ENCODE measurements at places on chromosomes 13 and 19.
A peak's percentile ranks its signal among the peaks of the same experiment; 100 is the strongest.

- peak; percentile 71 for DNase-seq
These were observed 236.6 kb upstream of the MAB21L1 start for GRCh38 chr13:35712907-35713761.

DNA sequence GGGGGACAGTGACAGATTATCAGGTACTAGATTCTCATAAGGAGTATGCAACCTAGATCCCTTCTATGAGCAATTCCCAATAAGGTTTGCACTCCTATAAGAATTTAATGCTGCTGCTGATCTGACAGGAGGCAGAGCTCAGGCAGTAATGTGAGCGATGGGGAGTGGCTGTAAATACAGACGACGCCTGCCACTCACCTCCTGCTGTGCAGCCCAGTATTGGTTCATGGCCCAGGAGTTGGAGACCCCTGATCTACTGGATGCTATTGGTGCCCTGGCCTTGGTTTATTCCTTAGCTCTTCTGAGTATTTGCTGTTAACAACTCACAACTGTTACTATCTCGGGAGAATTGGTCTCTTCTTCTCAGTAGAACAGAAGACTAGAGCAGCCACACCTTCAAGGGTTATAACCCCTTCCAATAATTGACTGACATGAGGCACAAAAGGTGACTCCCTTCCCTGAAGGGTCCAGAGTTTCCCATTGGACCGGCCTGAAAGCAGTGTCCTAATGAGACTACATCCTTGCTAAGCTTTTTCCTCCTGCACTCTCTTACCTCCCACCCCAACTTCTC lies 35.0 kb upstream of the RBM26 start:
- no peak for DNase-seq

GRCh38 chr19:39297931-39298634 lies 1.9 kb downstream of the IFNL1 start:
- DNase-seq = no peak

DNA sequence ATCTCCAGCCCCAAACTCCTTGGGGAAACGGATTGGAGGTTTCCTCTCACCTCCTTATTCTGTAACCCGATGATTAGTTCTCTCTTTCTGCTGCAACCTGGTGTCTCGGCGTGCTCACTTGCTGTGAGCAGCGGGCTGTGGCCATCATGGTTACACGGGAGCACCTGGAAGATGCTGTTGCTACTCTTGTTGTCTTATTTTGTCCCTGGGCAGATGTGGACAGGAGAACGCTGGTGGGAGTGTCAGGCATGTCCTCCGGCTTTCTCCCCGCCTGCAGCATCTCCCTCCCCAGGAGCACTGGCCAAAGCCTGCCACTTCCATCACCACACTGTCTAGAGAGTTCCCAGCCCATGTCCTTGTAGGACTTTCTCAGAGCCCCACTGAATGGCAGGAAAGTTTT lies 211.8 kb upstream of the ZNF536 start:
- DNase-seq = no peak

- DNase-seq = no peak
These were observed 6.2 kb downstream of the MIER2 start for GRCh38 chr19:338421-338820.

DNA sequence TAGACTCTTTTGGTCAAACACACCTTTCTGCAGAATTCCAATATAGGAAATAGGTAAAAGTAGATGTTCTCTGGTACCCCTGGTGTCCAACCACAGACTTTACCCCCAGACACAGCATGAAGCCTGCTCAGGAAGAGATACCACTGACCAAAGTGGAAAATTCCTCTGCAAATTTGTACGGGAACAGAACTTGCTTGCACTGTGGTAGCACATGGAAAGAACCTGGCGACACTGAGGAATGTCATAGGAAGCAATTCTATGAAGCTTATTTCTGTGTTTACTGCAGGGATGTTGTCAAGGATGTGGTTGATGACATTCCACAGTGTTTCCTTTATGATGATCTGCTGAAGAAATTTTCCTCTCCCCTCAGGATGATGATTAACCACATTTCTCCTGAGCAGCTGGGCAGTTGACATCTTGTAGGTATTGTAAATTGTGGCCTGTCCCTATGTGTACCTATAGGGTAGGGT lies 48.9 kb upstream of the TNFSF11 start:
- DNase-seq = no peak

GRCh38 chr19:48398375-48399235 lies 5.1 kb downstream of the GRIN2D start:
- peak; percentile 85 for DNase-seq

DNA sequence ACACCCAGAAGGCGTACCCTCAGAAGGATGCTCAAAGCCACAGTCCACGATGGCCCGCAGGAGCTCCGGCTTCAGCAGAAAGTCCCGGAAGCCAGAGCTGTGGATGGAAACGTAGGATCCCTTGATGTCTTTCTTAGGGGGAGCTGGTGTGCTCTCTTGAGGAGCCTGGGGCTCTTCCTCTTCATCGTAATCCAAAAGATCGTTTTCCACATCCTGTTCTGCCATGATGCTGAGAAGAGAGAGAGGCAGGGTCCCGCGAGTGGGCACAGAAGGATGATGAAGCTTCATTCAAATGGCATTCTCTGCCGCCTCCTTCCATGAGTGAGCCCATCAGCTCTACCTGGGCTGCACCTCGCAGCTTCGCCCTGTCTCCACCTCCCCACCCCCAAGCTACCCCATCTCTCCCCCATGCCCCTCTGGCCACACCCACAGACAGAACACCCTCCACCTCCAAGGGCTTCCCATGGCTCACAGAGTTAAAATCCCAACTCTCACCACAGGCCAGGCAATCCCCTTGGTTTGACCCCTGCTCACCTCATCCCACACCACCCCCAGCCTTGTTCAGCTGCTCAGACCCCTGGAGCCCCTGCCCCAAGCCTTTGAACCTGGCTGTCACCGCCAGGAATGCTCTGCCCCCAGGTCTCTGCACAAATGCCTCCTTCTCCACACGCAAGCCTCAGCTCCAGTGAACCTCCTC lies 6.0 kb downstream of the DDX39A start:
- DNase-seq = no peak

DNA sequence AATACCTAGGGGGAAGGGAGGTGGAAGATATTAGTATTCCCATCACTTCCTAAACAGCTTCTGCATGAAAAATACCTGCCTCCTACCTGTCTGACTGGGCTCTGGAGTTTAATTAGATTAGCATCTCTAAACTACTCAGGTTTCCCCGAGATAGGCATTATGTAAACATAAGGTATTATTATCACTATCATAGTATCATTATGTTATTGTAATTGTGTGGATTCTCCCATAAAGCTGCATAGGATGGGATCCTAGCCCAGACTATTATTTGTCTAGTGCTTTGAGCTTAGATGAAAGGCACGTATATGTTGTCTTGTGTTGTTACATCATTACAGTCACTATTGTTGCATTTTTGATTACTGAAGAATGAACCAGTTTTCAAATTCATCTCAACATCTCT lies 115.2 kb upstream of the SOX21 start:
- no peak for DNase-seq

DNA sequence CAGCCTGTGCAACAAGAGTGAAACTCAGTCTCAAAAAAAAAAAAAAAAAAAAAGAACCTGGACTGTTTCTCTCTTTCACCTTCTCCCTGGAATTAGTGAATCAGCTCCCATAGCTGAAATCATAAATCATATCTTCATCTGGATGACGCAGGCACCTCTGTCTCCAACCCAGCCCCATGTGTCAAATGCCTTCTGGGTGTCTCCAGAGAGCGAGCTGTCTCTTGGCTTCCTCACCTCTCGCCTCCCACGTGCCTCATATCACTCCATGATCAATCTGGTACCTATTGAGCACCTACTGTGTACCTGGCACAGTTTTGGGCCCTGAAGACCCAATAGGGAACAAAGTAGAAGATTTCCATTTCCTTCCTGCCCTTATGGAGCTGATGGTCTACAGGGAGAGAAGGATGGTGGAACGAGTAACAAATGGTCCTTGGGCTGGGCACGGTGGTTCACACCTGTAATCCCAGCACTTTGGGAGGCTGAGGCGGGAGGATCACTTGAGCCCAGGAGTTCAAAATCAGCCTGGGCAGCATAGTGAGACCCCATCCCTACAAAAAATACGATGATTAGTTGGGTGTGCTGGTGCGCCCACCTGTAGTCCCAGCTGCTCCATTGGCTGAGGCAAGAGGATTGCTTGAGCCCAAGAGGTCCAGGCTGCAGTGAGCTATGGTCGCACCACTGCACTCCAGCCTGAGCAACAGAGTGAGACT lies 2.5 kb downstream of the HSD11B1L start:
- DNase-seq = no peak

DNA sequence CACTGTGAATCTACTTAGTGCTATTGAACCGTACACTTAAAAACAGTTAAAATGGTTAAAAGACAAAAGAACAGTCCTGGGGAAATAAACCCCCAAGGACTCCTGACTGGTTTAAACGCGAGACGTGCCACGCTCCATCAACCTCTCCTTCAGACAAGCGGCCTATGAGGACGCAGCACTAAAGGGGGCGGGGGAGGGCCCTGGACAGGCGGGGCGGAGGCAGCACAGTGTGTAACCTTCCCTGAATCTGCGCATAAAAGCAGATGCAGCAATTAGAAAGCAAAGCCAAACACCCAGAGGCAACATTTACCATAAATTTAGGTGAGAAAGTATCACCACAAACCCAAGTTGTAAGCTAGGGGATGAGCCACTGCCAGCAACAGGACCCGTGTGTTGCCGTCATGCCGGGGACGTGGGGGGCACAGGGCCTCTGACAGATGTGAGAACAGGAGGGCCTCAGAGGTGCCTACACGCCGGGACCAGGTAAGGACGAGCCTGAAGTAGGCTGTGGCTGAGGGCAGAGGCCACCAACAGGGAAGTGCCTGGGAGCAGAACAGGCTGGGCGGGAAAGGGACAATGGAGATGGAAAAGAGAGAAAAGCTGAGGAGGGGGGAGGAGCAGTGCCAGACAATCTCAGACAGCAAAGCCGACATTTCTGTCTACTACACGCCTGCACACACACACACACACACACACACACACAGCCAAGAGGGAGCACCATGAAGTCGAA lies 15.3 kb upstream of the ADPRHL1 start:
- DNase-seq = no peak

- no peak for DNase-seq
These were observed 24.0 kb downstream of the ZMYM2 start for GRCh38 chr13:19982447-19983043.

- DNase-seq = no peak
These were observed 305.1 kb downstream of the ITGBL1 start for GRCh38 chr13:101757446-101758039.

- DNase-seq = no peak
These were observed 169.3 kb downstream of the LHFPL6 start for GRCh38 chr13:39433651-39434050.

DNA sequence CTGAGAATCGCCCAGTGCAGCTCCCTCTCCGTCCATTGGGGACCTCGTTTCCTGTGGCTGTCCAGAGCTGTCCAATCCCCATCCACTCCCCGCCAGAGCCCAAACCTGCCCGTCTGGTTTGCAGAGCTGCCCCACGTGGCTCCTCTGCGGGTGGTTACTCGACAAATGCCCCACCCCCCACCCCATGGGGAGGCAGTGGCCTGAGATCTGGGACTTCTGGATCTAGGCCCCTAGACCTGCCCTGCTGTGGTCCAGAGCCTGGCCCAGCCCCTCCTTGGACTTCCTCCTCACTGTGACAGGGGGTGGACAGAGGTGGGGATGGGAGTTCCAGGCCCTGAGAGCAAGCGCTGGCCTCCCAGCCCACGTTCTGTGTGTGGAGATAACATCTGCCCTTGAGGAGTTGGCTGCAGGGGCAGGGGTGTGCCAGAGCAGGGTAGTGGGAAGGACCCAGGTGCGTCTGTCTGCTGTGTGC lies 29.1 kb downstream of the PAK4 start:
- no peak for DNase-seq

- no peak for DNase-seq
These were observed 16.7 kb upstream of the RXFP2 start for GRCh38 chr13:31722673-31723072.

DNA sequence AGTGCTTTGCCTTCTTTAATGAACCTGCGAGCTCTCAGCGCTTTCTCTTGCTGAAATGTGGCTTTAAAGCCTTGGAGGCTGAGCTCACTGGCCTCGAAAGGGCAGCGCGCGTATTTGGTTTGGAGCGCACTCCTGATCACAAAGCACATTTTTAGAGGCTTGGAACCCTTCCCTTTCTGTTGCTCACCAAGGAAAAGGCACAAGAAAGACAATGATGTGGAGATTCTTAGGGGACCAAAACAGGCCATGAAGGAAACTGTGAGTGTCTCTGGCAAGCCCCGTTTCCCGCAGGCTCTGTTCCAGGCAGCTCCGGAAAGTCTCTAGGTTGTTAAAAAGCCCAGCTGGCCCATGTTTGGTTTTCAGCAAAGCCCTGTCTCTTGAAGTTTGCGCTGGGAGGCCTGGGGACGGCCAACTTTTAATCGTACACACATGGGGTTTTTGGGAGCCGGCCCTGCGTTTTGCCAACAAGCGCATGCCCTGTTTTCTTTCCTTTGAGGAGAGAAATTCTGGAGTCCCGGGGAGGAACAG lies 9.4 kb upstream of the SPC24 start:
- peak; percentile 88 for DNase-seq

- no peak for DNase-seq
These were observed 30.1 kb downstream of the RCBTB2 start for GRCh38 chr13:48502601-48503319.

DNA sequence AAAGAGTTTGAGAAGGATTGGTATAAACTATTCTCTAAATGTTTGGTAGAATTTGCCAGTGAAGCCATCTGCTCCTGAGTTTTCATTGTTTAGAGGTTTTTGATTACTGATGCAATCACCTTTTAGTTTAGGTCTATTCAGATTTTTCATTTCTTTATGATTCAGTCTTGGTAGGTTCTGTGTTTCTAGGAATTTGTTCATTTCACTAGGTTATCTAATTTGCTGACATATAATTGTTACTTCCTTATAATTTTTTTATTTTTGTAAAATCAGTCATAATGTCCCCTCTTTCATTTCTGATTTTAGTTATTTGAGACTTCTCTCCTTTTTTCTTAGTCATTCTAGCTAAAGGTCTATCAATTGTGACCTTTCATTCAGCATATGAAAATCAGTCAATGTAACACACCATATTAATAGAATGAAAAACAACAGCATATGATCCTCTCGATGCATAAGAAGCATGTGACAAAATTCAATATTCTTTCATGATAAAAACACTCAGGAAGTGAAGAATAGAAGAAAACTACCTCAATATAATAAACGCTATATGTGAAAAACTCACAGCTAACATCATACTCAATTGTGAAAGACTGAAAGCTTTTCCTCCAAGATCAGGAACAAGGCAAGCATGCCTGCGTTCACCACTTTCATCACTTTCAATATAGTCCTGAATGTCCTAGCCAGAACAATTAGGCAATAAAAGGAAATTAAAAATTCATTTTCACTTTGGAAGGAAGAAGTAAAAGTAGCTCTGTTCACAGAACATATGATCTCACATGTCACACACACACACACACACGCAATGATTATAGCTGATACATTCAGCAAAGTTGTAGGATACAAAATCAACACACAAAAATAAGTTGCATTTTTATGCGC lies 149.1 kb downstream of the COG6 start:
- DNase-seq = no peak

- no peak for DNase-seq
These were observed 34.5 kb downstream of the SOX1 start for GRCh38 chr13:112101360-112101930.

GRCh38 chr13:72122661-72123255 lies 255.8 kb upstream of the DACH1 start:
- no peak for DNase-seq

Data from hindlimb muscle (tissue), 1 donor.